ENCODE measurements at places on chromosomes 13 and 19.
A peak's percentile ranks its signal among the peaks of the same experiment; 100 is the strongest.

DNA sequence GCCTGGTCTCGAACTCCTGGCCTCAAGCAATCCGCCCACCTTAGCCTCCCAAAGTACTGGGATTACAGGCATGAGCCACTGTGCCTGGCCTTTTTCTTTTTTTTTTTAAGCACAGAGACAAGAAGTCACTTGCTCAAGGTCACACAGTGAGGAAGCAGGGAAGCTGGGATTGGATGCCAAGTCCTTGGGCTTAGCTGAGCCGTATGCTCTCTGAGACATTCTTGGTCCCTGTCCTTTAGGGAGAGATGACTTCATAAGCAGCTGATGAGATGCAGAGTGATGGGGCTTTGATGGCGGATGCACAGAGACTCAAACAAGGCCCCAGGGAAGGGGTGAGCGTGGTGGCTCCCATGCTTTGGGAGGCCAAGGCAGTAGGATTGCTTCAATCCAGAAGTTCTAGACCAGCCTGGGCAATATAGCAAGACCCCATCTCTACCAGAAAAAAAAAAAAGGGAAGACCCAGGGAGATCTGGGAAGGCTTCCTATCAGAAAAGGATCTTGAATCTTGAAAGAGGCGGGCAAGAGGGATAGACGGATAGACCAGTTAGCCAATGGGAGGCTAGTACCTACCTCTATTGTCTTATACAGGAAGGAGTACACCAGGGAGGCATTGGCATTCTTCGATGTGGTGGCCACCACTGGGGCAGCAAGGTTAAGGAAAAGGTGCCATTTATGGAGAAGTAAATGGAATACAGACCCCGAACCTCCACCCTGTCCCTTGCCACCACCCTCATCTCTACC is 3.9 kb downstream of the AP1M2 start:
- DNase-seq = no peak

- peak; percentile 4 for DNase-seq
These were observed 441.0 kb downstream of the COG6 start for GRCh38 chr13:40096357-40096901.

GRCh38 chr19:39030854-39031367 is 1.4 kb downstream of the FBXO27 start:
- no peak for DNase-seq

DNA sequence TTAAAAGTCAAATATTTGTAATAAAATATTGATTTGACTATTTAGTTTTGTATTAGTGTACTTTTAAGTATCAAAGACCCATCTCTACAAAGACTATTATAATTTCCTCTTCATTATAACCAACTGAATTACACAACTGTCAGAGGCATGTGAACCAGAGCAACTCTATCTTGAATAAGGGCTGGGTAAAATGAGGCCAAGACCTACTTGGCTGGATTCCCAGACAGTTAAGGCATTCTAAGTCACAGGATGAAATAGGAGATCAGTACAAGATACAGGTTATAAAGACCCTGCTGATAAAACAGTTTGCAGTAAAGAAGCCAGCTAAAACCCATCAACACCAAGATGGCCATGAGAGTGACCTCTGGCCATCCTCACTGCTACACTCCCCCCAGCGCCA is 36.2 kb upstream of the ATP12A start:
- DNase-seq = no peak

- DNase-seq = no peak
These were observed 28.2 kb upstream of the FXYD3 start for GRCh38 chr19:35087393-35087792.

GRCh38 chr13:42337808-42338600 is 66.1 kb downstream of the AKAP11 start:
- DNase-seq = no peak

DNA sequence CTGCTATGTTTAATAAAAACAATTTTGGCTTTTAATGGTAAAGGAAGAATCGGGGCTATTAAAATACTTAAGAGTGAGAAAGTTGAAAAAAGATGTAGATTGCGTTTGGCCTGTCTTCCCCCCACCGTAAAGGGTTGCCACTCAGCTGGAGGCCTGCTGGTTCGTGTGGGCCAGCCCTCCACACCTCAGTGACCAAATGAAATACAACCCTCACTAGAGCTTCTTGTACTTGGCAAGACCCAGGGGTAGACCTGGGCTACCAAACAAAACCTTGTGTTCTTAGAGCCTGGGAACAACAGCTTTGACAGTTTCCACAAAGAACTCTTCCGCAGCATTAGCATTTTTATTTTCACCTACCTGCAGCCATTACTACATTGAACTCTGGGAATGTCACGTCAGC is 152.8 kb upstream of the PABPC3 start:
- no peak for DNase-seq

DNA sequence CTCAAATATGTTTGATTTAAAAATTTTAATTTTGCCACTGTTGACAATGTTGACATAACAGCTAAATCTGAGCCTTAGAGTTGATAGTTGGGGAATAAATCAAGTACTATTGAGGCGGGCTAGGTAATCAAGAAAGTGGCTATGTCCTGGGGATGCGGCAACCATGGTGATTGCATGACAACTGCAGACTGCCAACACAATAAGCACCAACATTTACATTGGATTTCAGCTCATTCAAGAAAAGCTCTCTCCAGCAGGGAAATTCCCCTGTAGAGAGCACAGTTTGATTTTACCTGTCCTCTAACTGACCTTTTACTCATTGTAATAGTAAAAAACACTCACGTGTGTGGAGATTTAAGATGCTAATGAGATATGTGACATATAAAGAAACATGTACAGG is 63.1 kb downstream of the ZNF100 start:
- no peak for DNase-seq

- no peak for DNase-seq
These were observed 16.3 kb downstream of the PLA2G4C start for GRCh38 chr19:48094129-48094854.

- DNase-seq = no peak
These were observed 7.1 kb upstream of the DHRS12 start for GRCh38 chr13:51811046-51811445.

GRCh38 chr13:30141775-30142485 is 165.4 kb downstream of the KATNAL1 start:
- no peak for DNase-seq

GRCh38 chr13:61110732-61111131 is 304.9 kb downstream of the PCDH20 start:
- DNase-seq = no peak

GRCh38 chr19:2270423-2271233 is 11.3 kb downstream of the PEAK3 start:
- DNase-seq = peak; percentile 58

DNA sequence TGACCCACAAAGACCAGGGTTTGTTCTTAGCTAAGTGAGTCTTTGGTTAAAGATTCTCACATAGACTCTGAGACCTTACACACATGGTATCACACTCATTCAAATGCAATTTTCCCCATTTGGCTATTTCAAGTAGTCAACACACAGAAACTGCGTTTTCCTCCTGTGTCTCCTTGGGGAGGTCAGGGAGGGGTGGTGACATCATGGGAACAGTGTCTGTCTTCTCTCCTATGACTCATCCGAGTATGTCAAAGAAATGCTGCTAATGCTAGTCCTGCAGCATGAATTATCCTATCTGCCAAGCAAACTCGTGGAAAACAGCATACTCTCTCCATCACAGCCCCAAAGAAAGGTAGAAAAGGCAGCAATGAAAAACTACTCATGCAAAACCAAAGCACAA is 100.2 kb downstream of the ENOX1 start:
- DNase-seq = no peak

- no peak for DNase-seq
These were observed 319.0 kb upstream of the PCDH20 start for GRCh38 chr13:61734683-61735082.

DNA sequence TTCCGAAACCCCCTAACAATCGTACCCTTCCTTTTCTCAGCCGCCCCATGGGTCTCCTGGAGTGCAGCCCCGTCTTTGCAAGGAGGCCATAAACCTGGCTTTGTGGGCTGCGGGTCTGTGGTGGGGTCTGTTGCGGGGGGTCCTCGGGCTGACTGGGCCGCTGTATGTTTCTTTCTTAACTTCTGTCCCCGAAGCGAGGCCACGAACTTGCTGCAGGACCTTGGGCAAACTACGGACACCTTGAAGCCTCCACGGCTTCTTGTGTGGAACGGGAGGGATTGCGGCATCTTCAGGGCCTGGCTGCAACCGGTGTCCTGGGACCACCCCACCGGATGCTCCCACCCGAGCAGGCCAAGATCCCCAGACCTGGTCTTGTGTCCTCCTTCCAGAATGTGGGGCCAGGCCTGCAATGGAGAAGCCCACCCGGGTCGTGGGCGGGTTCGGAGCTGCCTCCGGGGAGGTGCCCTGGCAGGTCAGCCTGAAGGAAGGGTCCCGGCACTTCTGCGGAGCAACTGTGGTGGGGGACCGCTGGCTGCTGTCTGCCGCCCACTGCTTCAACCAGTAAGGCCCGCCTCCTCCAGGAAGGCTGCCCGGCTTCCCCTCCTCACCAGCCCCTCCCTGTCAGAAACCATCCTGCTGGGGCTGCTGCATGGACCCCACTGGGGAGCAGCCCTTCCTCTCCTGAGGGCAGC is 12.0 kb downstream of the TIMM13 start:
- DNase-seq = no peak

DNA sequence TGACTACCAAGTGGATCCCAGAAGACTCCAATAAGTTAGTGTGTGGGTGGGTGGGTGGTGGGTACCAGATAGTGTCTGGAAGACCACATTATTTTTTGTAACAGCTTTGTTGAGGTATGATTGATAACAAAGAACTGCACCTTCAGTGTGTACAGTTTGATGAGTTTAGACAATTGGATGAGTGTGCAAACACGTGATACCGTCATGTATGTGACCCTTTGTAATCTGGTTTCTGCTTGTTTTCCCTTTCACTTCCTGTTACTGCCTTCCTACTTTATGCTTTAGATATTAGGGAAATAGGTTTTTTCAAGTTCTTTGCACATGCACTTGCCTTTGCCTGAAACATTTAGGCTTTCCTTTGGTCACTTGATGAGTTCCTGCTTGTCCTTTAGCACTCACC is 8.5 kb downstream of the RPL21 start:
- DNase-seq = no peak

GRCh38 chr19:23587546-23587945 is 99.5 kb downstream of the ZNF675 start:
- no peak for DNase-seq
